ENCODE measurements at places on chromosomes 11 and 22.

DNA sequence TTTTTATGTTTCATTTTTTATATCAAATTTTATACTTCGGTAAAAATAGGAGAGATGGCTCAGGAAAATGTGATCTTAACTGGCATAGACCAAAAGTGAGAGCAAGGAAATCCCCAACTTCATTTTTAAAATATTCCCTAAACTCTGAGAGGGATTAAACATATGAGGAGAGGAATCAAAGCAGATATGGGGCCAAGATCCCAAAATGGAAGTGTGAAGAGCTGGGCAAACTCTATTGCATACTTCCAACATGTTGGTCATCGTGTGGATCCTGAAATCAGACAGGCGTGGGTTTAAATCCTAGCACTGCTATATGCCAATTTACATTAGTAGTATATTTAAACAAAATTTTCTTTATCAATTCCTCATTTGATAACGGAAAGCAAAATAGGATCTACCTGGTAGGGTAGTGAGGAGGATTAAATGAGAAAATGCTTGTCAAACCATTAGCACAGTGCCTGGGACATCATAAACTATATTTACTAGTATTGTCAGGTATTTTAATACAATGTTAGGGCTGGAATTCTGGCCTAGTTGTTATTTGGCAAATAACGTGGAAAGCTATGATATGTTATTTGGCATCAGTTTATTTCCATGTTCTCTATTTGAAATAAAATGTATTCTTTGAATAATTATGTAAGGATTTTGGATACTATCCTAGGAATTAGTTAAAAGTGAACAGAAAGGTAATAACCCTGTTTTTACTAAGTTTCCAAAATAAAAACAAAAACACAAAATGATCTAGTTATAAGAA lies 392.8 kb upstream of the CCDC90B start:
- DNase-seq, result no peak

- no peak for DNase-seq
Measured at GRCh38 chr11:74773476-74773875, 24.8 kb downstream of the RNF169 start.

DNA sequence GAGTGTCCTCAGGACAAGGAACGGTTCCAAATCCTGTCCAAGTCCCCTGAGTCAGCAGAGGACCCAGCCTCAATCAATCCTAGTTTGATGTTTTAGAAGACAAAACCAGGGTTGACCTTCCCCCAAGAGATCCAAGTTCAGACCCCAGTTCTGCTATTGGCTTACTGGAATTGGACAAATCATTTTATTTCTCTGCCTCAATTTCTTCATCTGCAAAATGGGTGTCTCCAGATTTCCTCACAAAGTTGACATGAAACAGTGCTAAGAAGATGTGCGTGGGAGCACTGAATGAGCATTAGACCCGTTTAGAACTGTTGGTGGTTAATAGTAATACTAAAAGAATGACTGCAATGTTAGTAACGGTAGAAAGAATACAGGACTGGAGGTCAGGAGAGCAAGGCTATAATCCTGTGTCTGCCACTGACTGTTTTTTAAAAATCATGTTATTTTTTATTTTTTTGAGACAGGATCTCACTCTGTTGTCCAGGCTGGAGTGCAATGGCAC lies 32.8 kb upstream of the SCUBE1 start:
- DNase-seq, result no peak

DNA sequence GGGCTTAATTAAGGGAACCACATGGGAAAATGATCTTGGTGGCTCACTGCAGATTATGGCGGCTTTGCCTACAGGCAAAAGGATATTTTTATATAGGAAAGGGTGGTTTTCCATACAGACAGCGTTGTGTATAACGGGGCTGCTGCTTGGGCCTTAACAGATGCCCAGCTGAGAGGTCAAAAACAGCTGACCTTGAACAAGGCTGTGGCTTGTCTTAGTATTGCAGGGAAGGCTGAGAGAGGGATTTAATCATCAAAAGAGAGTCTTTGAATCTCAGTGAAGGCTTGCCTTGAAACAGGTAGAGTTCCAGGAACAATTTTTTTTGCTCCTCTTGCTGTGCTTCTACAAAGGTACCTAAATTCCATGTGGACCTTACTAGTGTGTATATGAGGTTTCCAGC lies 301.6 kb upstream of the C11orf87 start:
- DNase-seq, result no peak

GRCh38 chr11:50174189-50174588 lies 141.5 kb downstream of the OR4C45 start:
- no peak for DNase-seq

GRCh38 chr11:15871904-15872626 lies 484.3 kb downstream of the SOX6 start:
- DNase-seq, result no peak

GRCh38 chr11:69035150-69035945 lies 13.4 kb upstream of the TPCN2 start:
- DNase-seq, result no peak

DNA sequence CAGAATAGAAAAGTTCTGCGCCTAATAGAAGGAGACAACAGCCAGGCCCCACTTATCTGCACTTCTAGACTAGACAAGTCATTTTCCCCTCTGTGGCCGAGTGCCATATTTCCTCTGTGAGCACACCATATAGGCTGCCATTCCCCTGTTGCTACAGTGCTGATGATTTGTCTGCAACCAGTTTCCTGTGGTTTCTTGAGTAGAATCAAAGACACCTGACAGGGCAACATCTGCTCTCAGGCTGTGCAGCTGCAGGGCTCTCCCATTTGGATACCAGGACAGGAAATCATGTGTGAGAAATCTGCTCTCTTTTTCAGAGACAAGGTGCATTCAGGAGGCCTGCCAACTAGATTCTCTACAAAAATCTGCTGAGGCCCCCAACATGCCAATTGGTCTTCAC lies 879.3 kb downstream of the DLG2 start:
- DNase-seq, result no peak

DNA sequence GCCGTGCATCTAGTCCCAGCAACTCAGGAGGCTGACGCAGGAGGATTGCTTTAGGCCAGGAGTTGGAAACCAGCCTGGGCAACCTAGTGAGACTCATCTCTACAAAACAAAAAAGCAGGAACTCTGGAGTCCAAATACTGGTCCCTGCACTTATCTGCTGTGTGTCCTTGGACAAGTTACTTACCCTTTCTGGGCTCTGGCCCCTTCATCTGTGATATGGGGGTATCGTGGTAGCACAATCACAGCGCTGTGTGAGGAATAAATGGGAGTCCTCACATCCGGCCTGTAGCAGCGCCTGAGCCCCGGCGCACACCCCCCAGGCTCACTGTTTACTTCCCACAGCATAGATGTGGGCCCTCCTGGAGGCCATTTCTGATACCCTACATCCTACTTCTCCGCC lies 44.2 kb upstream of the MYH9 start:
- no peak for DNase-seq

- DNase-seq, result no peak
Measured at GRCh38 chr22:45441138-45441537, 27.6 kb downstream of the RIBC2 start.

Data from stimulated activated CD4-positive, alpha-beta T cell treated with anti-CD3 and anti-CD28 coated beads, Interleukin-1b, Interleukin-23, amount 100 ng/mL, for 1 hour (primary cell).